ENCODE measurements at places on chromosomes 5 and 9. TPM values are rescaled to one million over a fixed set of nuclear protein-coding genes. Genes with fewer than 3 reads are reported as not detected.

CENPH gene
- total RNA-seq = 1.7 TPM

SLC6A3 gene
- not detected for total RNA-seq

TJP2 gene
- total RNA-seq = 108 TPM

NDUFB6 gene
- 60.2 TPM for total RNA-seq

TRIM36 gene
- 5.2 TPM for total RNA-seq

ERAP2 gene
- 9.1 TPM for total RNA-seq

TEK gene
- total RNA-seq = 27.9 TPM

PDE6A gene
- total RNA-seq = 0.14 TPM

CCL27 gene
- total RNA-seq = not detected

DNA sequence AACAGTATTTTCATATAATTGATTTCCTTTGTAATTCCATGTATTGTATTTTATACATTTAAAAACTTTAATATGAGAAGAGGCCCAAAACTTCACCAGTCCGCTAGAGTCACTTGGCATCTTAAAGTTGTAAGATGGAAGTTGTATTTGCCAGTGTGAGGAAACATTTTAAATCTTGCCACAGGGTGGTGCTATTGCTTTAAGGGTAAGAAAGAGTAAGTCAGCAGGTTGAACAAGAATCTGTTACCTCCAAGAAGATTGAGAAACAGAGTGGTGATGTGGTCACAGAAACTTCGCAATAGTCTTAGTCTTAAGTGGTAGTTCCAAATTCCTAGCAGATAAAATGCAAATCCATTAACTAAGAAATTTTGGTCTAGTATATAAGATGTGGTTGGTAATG is 39.8 kb upstream of the RANBP6 start:
- H3K27ac ChIP-seq = no peak overlapping the region
- H3K4me1 ChIP-seq = no peaks in the 10 kb centered on the region
- no peak overlapping the region for H3K4me3 ChIP-seq
- peak; percentile 24 for DNase-seq
- no peaks in the 10 kb centered on the region for H3K27me3 ChIP-seq
- H3K36me3 ChIP-seq = no peaks in the 10 kb centered on the region

- no peaks in the 10 kb centered on the region for H3K27me3 ChIP-seq
- H3K4me1 ChIP-seq = peaks cover 14% of the 10 kb centered on the region
- peak; percentile 35 for DNase-seq
- no peak overlapping the region for H3K27ac ChIP-seq
- no peaks in the 10 kb centered on the region for H3K36me3 ChIP-seq
These were observed 12.9 kb upstream of the WDR38 start for GRCh38 chr9:124840300-124840833.

GRCh38 chr5:18114151-18114757 is 480.0 kb downstream of the TAF11L14 start:
- H3K4me3 ChIP-seq = no peak overlapping the region
- H3K4me1 ChIP-seq = no peaks in the 10 kb centered on the region
- H3K27me3 ChIP-seq = no peaks in the 10 kb centered on the region
- H3K27ac ChIP-seq = no peak overlapping the region
- no peak for DNase-seq
- no peaks in the 10 kb centered on the region for H3K36me3 ChIP-seq

- no peak for DNase-seq
- no peak overlapping the region for H3K27ac ChIP-seq
- H3K4me3 ChIP-seq = no peak overlapping the region
- H3K4me1 ChIP-seq = no peaks in the 10 kb centered on the region
These were observed 813.8 kb upstream of the DMAC1 start for GRCh38 chr9:8613346-8613825.

DNA sequence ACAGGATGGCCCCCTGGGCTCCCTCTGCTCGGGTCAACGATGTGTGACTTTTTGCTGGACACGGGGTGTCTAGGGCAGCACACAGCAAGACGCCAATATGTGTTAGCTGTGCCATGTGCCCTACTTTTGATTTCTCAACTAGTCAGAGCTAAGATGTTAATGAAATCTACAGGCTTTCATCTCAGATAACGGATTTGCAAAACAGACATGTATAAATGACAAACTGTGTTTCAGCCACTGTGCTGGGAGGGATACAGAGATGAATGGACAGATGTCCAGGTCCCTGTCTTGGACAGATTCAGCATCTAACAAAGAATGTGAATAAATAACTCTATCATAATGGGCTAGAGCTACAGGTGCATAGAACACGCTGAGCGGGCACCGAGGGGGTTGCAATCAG is 160.2 kb upstream of the LHFPL2 start:
- H3K4me3 ChIP-seq = no peak overlapping the region
- no peaks in the 10 kb centered on the region for H3K36me3 ChIP-seq
- H3K4me1 ChIP-seq = no peaks in the 10 kb centered on the region
- no peak for DNase-seq

DNA sequence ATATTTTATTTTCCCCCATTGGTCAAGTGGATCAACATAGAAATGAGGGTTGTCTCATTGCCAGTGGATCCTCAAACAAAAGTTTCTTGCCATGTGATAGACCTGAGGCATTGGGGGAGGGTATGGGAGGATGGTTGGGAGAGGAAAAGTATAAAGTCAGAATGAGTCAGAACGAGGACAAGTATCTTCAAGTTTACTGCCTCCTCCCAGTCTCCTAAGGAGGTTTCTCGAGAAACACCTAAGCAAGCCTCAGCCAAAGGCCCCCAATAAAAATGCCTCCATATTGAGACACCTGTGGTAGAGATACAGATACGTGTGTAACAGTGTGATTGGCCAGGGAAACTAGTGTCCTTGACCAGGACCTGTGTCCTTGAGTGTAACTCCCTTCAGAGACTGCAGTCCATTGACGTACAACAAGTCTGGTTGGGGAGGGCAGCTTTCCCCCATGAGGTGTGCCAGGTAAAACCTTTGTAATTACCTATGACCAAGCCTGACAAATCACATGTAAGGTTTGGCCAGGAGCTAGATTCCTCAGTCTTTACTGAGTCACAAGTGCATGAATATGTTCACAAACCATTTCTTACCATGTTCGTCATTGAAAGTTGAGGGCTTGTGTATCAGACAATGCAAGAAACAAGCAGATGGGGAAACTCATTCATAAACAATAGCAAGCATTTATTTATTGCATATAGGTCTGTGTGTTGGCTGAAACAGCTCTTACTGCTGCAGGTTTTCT is 198.6 kb upstream of the SH3GL2 start:
- H3K36me3 ChIP-seq = no peaks in the 10 kb centered on the region
- DNase-seq = no peak
- H3K4me1 ChIP-seq = no peaks in the 10 kb centered on the region
- H3K4me3 ChIP-seq = no peak overlapping the region

- no peak overlapping the region for H3K4me3 ChIP-seq
- no peak overlapping the region for H3K27ac ChIP-seq
- H3K27me3 ChIP-seq = peaks cover 4% of the 10 kb centered on the region
These were observed 1.6 kb downstream of the C9orf152 start for GRCh38 chr9:110206389-110206788.

- H3K36me3 ChIP-seq = no peaks in the 10 kb centered on the region
- H3K4me1 ChIP-seq = no peaks in the 10 kb centered on the region
- no peak overlapping the region for H3K4me3 ChIP-seq
- H3K27ac ChIP-seq = no peak overlapping the region
- no peaks in the 10 kb centered on the region for H3K27me3 ChIP-seq
These were observed 64.4 kb downstream of the GLIS3 start for GRCh38 chr9:4235420-4235819.

GRCh38 chr5:41356786-41357185 is 143.5 kb upstream of the C6 start:
- no peak overlapping the region for H3K4me3 ChIP-seq
- no peaks in the 10 kb centered on the region for H3K27me3 ChIP-seq
- no peaks in the 10 kb centered on the region for H3K36me3 ChIP-seq
- DNase-seq = no peak

GRCh38 chr9:12813960-12814876 is 39.4 kb downstream of the LURAP1L start:
- DNase-seq = peak; percentile 83
- no peaks in the 10 kb centered on the region for H3K27me3 ChIP-seq
- no peaks in the 10 kb centered on the region for H3K36me3 ChIP-seq
- peak overlapping the region; percentile 26 for H3K27ac ChIP-seq
- no peak overlapping the region for H3K4me3 ChIP-seq

GRCh38 chr5:128674837-128675446 is 136.9 kb upstream of the FBN2 start:
- no peaks in the 10 kb centered on the region for H3K4me1 ChIP-seq
- no peak overlapping the region for H3K4me3 ChIP-seq
- DNase-seq = peak; percentile 74
- H3K36me3 ChIP-seq = no peaks in the 10 kb centered on the region
- no peaks in the 10 kb centered on the region for H3K27me3 ChIP-seq
- H3K27ac ChIP-seq = no peak overlapping the region

GRCh38 chr9:91360551-91361290 is 997 bp downstream of the AUH start:
- H3K4me1 ChIP-seq = peaks cover 10% of the 10 kb centered on the region
- no peak for DNase-seq
- H3K4me3 ChIP-seq = peak overlapping the region; percentile 95

GRCh38 chr5:125316391-125316790 is 570.0 kb upstream of the ZNF608 start:
- no peak for DNase-seq
- no peaks in the 10 kb centered on the region for H3K27me3 ChIP-seq
- no peaks in the 10 kb centered on the region for H3K4me1 ChIP-seq
- H3K36me3 ChIP-seq = no peaks in the 10 kb centered on the region

DNA sequence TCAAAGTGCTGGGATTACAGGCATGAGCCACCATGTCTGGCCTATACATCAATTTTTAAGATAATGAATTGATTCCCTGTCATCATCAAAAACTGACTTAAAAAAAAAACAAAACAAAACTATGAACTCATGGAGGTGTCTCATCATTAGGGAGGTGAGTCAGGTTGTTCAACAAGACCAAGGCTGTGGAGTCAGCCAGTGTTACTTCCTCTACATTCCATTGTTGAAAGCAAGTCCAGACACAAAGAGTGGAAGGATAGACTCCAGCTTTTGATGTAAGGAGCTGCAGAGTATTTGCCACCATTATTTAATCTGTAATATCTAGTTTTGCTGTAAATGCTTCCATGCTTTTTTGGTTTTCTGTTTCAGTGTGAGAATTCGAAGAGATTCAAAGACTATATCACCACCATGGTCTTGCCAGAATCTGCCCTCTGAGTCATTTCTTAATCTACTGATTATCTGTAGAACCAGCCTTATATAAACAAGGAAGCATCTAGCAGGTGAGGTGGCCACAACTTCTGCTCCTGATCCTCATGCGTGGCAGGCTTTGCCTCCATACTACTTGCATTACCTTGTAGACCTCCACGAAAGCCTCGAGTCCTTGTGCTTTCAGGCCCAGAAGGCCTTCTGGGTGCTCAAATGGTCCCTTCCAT is 156.1 kb downstream of the FGF1 start:
- no peaks in the 10 kb centered on the region for H3K36me3 ChIP-seq
- no peak for DNase-seq
- H3K4me3 ChIP-seq = no peak overlapping the region
- H3K27ac ChIP-seq = no peak overlapping the region
- no peaks in the 10 kb centered on the region for H3K4me1 ChIP-seq
- no peaks in the 10 kb centered on the region for H3K27me3 ChIP-seq

DNA sequence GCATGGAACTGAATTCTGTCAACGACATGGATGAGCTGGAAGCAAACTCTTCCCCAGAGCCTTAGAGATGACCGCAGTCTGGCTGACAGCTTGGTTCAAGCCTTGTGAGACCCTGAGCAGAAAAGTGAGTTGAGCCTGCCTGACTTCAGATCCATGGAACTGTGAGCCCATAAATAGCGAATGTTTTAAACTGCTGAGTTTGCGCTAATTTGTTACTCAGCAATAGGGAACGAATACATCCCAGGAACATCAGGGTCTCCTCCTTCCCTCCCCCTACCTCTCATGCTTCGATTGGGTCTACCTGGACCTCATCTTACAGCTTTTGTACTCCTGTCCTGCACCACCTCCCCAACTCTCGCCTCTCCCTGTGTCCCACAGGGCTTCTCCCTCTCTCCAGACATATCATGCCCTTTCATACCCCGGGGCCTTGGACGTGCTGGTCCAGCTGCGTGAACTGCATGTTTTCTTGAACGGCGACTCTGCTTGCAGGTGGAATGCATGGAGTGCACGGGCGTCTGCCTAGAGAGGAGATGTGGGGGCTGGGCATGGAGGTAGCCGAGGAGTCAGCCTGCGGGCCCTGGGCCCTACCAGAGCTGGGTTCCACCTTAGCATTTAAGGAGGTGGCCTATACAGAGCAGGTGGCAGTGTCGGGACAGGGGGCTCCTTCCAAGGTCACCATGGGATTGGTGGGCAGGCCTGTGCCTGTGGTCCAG is 7.9 kb downstream of the GADD45G start:
- no peaks in the 10 kb centered on the region for H3K27me3 ChIP-seq
- no peak overlapping the region for H3K27ac ChIP-seq
- no peak for DNase-seq
- no peak overlapping the region for H3K4me3 ChIP-seq

- no peaks in the 10 kb centered on the region for H3K27me3 ChIP-seq
- peak; percentile 32 for DNase-seq
- no peaks in the 10 kb centered on the region for H3K36me3 ChIP-seq
- peak overlapping the region; percentile 78 for H3K27ac ChIP-seq
These were observed 15.5 kb downstream of the AKNA start for GRCh38 chr9:114371973-114372917.

Measured in adrenal gland (tissue), 19 donors.